ENCODE measurements at places on chromosomes 5 and 9.

DNA sequence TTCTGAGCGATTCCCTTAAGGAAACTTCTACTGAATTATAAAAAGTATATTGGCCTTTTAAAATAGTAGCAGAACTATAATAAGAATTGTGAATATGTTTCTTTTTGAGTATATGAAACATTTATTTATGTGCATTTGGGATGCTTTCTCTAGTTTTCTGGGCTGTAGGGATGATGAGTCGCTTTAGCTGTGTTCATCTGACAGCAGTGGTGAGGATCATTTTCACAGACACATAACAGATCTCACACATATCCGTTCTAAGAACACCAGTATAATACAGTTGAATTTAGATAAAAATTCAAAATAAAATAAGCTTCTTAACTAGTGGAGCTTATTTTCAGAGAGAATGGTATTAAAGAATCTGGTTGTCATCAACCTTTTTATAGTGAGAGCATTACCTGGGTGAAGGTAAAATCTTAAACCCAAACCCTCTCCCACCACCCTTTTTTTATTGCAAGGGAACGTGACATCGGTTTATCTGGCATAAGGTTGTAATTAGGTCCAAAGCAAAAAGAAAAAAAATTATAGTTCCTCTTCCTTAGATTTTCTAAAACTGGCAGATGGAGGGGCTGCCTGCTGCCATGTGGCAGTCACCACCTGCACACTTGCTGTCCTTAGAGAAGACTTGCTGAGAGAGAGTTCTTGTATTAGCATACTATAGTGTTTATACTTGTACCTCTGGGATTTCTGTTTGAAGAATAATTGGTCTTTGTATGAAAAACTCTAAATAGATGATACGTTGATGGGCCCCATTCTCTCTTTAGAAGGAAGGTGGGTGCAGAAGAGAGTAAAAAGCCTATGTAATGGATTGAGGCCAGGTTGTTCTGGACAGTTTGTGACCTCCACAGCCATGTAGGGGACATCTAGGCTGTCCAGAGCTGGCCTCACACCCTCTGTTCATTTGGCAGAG is 86.8 kb downstream of the CAMK4 start:
- no peak for DNase-seq

DNA sequence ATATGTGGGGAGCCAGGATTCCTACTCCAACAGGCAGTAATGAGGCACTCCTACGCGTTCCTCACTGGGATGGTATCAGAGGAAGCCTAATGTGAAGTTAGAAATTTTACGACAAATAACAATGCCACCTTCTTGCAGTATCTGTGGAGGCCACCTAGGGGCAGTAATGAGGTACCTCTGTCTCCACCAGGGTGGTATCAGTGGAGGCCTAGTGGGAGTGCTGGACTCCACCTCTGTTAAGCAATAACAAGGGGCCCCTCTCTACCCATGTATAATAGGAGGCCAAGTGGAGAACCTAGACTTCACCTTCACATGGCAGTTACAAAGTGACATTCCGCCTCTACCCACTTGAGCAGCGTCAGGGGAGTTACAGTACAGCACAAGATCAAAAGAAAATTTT is 147.9 kb downstream of the PLPPR1 start:
- no peak for DNase-seq

GRCh38 chr9:15219546-15219945 is 87.5 kb downstream of the TTC39B start:
- DNase-seq = no peak

GRCh38 chr5:19098434-19098833 is 889.6 kb downstream of the CDH18 start:
- DNase-seq = no peak

DNA sequence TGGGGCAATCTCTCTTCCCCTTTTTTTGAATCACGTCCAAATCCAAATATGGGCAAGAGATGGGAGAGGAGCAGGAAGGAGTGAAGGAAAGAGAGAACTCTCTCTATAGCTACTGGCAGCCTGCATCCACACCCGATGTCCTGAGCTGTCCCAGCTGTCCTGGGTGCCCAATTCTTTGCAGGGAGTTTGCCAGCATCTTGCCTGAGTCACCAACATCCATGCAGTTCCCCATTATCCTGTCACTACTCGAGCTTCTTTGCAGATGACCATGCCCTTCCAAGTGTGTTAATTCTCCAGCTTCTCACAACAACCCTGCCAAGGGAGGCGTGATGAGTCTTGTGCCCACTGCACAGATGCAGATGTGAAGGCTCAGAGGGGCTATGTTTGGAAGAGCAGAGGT is 127.1 kb downstream of the NSG2 start:
- DNase-seq = peak; percentile 0

- DNase-seq = no peak
Measured at GRCh38 chr5:73776405-73776804, 150.4 kb downstream of the ARHGEF28 start.

DNA sequence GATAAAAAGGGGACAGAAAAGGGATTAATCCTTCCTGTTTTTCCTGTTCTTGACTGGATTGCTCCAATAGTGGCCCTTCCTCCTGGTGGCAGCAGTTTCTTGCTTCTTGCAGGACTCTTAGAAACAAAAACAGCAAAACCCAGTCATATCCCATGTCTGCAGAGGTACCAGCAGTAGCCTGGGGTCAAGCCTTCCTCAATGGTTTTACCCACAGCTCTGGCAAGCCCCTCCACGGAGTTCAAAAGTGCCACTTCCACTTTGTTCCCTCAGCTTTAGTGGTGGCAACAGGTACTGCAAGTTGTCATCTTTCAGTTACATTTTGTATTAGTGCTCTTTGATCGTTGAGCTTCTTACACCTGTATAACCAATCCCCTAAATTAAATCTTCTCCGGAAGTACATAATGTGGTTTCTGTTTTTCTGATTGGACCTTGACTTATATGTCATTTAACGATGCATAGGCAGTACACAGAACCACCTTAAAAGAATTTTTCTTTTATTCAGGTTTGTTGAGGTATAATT is 8.7 kb upstream of the RANBP6 start:
- DNase-seq = peak; percentile 11

DNA sequence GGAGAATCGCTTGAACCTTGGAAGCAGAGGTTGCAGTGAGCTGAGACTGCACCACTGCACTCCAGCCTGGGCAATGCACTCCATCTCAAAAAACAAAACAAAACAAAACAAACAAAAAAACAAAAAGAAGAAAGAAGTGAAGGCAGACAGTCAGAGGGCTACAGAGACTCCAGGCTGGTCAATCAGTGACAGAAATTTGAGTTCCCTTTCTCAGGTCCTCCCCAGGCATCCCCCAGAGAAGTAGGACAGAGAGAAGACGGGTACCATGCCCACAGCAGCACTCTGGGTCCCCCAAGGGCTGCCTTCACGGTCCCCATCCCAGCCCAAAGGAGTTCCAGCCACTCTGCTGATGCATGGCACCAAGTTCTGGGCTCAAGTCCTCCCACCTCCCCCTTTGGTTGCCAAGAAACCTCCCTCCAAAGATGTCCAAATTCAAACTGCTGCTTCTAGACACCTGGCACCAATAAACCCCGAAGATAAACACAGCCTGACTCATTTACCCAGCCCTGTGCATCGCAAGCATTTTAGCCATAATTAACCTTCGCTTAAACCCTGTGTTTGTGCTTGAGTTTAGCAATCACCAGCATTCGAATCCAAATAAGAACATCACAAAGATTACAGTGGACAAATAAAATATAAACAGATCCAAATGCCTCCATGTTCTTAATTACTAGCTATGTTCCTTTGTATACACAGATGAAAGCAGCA is 24.0 kb downstream of the SEMA4D start:
- DNase-seq = no peak

DNA sequence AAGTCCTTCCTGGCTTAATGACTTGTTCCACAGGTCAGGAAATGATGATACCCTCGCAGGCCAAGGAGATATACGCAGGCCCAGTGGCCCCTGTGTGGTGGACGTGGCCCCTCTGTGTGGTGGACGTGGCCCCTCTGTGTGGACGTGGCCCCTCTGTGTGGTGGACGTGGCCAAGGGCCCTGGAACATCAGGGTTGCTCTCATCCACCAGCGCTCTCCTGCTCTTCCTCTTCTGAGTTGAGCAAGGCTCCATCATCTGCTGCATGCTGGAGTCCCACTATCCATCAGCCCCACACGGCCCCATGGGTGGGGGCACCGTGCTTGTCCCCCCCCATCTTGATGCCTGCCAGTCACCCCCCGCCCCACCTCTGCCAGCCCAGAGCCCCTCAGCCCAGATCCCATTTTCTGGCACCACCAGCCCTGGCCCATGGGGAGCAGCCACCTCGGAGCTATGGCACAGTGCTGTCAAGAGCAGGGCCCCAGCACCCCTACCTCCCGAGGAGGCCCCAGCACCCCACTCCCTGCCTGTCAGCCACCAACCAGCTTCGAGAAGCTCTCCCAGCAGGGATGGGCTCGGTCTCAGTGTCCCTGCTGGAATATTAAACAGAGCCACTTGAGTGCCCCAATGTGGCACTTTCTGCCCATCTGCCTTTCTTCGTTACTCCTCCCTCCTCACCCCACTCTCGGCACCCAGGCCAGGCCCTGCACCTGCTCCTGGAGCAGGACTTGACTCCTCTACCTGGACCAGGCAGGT is 8.1 kb downstream of the LRRC14B start:
- no peak for DNase-seq

DNA sequence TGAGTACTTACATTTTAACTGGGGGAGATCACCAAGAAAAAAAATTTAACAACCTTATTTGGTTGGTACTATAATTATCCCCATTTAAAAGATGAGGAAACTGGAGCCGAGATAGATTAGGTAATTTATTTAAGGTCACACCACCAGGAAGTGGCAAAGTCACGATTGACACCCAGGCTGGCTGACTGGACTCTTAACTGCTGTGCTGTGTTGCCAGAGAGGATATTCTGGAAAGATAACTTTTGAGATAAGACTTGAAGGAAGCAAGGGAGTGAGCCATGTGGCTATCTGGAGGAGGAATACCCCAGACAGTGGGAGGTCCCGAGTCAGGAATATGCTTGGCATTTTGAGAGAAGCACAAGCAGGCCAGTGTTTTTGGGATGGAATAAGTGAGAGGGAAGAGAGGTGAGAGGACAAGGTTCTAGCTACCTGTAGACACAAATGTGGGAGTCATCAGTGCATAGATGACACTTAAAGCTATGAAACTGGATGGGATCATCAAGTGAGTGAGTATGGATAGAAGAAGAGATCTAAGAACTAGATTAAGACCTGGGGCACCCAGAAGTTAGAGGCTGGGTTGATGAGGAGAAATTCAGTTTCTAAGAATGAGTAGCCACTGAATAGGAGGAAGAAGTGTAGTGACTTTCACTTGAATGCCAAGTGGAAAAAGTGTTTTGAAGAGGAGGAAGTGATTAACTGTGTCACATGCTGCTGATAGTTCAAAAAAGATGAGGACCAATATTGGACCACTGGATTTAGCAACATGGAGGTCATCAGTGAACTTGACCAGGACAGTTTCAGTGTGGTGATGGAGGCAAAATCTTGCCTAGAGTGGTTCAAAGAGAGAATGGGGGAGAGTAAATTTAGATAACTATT is 25.6 kb downstream of the PDE8B start:
- DNase-seq = peak; percentile 65

DNA sequence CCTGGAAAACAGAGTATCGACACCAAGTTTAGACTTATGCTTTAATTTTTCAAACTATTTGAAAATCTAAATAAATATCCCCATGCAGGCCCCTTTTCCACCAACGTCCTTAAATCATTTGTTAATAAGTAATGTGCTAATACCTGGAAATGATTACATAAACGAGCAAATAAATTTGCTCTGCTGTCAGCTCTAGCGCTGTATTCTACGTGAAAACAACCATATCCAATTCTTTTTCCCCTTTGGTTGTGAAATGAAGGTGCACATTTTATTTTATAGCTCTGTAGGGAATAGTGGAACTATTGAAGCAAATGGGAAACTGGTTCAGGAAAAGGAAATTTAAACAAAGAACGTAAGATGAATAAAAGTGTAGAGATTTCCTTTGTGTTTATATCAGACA is 137.7 kb upstream of the ZNF608 start:
- DNase-seq = no peak

GRCh38 chr9:5892456-5893133 is 1.9 kb downstream of the MLANA start:
- no peak for DNase-seq

GRCh38 chr5:43315263-43315662 is 2.1 kb upstream of the HMGCS1 start:
- no peak for DNase-seq

DNA sequence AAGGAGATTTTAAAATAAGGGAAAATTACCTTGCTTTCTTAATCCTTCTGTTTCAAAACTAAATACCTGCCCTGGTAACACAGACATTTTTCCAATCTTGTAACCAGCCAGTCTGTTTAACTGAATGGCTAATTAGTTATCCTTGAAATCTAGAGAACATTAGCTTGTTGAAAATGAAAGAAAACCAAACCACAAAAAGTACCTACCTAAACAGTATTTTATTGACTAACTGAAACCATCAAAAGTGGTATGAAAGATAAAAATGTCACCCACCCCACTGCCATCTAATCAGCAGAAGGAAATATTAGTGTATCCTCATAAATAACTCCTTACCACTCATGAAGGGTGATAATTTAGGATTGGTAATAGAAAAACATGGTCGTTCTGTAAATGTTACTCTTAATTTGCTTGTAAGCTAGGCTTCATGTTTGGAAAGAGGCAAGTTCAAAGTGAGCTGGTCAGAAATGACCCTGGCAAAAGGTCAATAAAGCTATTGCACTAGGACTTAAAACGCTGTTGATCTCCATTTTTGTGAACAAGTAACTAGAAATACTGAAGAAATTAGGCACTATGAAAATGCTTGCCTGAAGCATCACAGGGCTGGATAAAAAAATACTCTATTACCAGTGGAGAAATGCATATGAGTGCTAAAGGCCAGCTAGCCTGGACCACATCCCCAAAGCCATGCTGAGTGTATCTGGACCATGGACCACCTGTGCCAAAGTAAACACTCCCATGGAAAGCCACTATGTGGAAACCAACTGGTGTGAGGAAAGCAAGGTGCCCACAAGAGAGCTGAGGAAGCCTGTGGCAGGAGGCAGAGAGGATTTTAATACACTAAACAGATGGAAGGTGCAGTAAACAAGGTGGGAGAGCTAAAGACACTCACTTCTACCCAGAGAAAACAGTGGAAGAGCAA is 8.4 kb downstream of the SEMA5A start:
- no peak for DNase-seq

Measured in MV-4-11 (cell line).